ENCODE measurements at places on chromosomes 13 and 19.

DNA sequence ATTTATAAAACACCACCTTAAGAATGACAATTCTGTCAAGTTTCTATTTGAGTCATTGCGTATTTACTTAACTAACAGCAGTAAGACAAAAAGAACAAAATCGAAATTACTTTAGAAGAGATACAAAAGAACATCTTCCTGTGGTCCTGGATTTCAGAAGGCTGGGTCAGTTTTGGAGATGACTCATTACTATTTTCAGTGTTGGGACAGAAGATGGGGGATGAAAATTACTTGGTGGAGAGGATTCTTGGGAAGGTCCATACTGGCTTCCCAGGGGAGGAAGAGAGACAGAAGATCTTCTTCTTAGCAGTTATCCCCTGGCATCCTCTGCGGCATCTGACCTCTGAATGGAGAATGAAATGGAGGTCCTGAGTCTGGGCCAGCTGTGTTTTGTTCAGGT lies 33.5 kb upstream of the CSNK1A1L start:
- no peak for DNase-seq

DNA sequence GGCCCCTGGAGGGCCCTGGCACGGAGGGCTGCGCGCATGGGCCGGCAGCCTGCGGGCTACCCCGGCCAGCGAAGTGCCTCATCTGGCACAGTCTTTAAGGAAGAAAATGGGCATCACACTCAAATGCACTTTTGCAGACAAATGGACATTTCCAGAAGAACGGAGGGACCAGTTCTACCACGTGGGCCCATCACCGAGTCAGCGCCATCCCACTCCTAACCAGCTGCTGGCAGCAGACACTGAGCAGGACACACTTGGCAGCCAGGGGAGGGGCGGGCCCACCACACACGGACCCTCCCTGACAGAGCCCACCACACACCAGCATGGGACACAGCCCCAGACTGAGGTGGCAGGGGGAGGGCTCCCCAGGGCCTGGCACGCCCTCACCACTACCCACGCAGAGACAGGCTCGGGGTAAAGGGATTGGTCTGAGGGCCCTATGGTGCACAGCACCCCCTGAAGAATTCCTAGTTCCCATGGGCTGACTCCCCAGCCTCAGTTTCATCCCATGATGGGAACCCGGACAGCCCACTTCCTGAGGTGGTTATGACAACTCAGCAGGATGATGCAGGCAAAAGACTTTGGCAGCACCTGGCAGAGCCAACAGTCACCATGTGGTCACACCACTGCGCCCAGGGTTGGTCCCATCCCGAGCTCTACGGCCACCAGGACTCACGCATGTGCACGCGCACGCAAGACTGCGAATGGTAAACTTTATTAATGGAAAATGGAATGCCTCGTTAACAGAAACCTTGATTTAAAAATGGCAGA lies 18.7 kb upstream of the TINCR start:
- no peak for DNase-seq

DNA sequence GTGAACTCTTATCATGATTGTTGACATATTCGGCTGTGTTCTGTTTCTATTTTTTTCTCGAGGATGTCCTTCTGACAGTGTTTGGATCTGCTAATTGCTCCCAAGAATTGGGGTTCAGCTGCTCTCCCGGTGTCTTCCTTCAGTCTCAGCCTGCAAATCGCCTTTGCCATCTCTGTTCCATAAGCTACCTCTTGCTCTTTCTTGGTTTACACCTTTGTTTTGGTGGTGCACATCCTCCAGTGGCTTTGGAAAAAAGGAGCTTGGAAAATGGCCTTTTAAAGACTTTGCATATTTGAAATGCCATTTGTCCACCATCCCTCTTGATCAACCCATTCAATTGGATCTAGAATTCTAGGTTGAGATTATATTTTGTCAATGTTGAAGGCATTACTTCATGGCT lies 137.2 kb downstream of the URI1 start:
- DNase-seq = no peak

GRCh38 chr19:38204096-38204495 lies 19.9 kb downstream of the DPF1 start:
- no peak for DNase-seq

- no peak for DNase-seq
These were observed 172.8 kb downstream of the NHLRC3 start for GRCh38 chr13:39210961-39211534.

DNA sequence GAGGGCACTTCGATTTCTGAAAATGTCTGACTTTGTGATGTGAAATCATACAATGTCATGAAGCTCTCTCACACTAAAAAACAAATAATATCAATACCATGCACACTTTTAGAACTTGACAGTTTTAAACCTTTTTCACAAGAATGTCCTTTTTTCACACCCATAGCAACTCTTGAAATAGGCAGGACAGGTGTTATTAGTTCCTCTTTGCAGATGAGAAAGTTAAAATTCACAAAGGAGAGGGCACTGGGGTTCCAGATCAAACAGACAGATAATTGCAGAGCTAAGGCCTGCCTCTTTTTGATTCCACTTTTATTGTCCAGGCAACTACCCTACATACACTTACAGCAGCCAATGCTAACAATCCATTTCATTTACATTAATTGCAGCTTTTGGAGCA lies 142.8 kb downstream of the KLF12 start:
- DNase-seq = no peak

DNA sequence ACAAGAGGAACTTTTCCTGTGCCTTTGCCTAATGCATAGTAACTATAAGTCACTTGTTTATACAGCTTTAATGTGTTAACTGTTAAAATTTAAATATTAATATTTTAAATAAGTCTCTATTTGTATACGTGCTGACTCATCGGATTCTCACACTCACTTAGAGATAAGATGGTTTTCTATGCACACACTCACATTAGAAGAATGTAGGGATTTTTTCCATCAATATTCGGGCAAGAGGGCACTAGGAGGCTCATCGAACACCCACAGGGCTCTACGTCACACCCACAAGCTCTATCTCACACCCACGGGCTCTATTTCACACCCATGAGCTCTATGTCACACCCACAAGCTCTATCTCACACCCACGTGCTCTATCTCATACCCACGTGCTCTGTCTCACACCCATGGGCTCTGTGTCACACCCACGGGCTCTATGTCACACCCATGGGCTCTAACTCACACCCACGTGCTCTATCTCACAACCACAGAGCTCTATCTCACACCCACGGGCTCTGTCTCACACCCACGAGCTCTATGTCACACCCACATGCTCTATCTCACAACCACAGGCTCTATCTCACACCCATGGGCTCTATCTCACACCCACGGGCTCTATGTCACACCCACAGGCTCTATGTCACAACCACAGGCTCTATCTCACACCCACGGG lies 73.4 kb downstream of the COL4A2 start:
- DNase-seq = no peak

- DNase-seq = no peak
These were observed 19.9 kb downstream of the TPT1 start for GRCh38 chr13:45320876-45321629.

DNA sequence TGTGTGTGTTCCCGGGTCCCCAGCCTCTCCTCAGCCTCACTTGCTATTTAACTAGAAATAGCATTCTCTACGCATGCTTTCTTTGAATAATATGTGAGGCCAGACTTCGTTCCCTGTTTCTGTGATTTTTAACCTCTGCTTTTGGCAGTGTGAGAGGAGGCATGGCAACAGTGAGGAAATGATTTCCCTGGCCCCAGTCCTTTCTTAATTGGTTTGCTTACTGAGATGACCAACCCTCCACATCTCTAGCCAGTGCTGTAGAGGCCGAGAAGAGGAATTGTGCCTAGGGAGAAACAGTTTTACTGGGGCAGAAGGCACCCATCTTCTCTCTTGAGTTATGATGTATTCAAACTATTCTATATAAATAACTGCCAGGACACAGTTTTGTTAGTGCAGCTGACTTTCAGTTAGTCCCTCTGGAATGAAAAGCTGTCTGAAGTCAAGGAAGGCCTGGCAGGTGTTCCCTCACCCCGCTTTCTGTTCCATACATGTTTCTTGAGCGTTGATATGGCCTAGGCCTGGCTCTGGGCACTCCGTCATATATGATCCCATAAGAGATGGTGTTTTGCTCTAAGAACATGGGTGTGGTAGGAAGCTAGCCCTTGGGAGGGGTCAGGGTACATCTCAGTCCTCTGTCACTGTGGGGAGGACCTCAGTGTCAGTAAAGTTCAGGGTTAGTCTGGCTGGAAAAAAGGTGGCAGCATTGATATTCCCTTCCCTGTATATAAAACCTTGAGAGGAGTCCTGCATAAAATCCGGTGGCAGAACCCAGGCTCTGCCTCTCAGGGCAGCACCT lies 73.7 kb upstream of the NPAS1 start:
- no peak for DNase-seq

DNA sequence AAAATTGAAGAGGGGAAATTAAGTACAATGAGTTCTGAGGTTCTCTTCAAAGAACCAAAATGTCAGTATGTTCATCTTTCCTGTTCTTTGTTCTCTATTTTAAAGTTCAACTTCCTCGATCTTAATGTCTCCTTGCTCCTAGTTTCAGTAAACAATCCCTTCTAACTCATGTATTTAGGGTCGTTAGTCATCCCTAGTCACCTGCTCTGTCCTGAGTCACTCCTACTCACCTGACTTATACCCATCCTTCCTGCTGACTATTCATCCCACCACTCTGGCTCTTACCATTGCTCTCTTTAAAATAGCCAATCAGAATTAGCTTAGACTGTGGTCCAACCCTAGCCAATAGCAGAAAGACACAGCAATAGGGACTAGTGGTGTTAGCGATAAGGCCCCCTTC lies 24.3 kb downstream of the ZNF90 start:
- no peak for DNase-seq

GRCh38 chr13:59157181-59157580 lies 1006.5 kb downstream of the DIAPH3 start:
- DNase-seq = no peak

DNA sequence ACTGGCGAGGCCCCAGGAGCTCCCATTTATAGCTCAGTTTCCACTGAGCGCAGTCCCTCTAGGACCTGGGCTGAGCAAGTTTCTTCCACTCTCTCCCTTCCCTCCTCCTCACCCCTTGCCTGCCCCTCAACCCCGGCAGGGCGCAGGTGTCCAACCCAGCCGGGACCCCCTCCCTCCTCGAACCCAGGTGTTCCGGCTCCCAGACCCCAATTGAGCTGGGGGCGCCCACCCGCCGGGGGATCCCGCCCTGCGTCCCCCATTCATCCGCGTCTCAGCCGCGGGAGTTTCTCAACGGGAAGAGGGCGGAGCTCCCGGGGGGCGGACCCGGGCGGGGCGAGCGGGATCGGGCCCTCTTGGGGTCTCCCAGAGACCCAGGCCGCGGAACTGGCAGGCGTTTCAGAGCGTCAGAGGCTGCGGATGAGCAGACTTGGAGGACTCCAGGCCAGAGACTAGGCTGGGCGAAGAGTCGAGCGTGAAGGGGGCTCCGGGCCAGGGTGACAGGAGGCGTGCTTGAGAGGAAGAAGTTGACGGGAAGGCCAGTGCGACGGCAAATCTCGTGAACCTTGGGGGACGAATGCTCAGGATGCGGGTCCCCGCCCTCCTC lies at the start of gene KIRREL2:
TSS of gene KIRREL2 (plus strand) at position 366 of the 604 bp plus-strand sequence. CDS start at position 575, 209 bp downstream.
- DNase-seq = no peak

GRCh38 chr19:8028951-8029491 lies 23.5 kb upstream of the CCL25 start:
- no peak for DNase-seq

GRCh38 chr13:95896301-95896700 lies 156.9 kb downstream of the UGGT2 start:
- no peak for DNase-seq

GRCh38 chr13:36918246-36919131 lies 1.5 kb downstream of the SMAD9 start:
- DNase-seq = no peak

DNA sequence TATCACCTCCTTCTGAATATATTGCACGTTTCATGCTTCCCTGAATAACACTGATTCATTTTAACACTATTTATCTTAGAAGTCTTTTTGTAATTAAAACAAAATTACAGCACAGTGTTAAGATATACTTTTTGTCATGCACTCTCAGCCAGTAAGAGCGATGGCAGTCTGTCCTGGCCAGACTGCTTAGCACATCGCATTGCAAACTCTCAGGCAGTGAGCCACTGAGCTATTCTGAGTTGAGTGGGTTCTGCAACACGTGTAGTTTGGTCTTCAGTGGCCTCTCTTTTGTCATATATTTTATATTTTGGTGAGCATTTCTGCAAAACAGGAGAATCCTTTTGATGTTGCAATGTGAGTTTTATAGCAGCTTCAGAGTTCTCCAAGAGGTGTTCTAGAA lies 332.1 kb downstream of the HS6ST3 start:
- no peak for DNase-seq

DNA sequence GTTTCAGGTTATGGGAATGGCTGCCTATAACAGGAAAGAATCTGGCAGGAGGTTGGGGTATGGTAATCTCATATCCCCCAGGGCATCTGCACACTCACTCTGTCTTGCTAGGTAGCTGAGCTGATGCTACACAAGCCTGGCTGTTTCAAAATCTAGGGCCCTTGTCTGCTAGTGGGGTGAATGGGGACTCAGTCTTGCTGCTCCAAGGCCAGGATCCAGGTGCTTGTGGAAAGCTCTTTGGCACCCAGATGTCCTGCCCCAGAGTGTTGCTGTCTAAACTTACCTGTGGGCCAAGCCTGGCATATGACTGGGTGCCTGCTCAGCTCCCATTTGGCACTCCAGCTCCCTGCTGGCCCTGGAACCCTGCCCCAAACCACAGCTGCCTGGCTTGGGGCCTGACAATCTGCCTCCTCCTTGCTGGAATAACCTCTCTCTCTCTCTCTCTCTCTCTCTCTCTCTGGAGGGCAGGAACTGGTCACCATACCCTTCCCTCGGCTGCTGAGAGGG lies 158.1 kb upstream of the TSC22D1 start:
- DNase-seq = no peak

GRCh38 chr13:40969169-40969901 lies 49.8 kb downstream of the ELF1 start:
- DNase-seq = no peak
